ENCODE measurements at places on chromosomes 3 and 15.

DNA sequence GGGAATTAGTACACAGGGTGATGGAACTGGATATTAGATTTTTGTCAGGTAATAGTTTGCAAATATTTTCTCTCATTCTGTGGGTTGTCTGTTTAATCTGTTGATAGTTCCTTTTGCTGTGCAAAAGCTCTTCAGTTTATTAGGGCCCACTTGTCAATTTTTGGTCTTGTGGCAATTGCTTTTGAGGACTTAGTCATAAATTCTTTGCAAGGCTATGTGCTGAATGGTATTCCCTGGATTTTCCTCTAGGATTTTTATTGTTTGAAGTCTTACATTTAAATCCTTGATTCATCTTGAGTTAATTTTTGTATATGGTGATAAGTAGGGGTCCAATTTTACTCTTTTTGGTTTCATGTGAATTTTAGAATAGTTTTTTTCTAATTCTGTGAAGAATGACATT, 111.3 kb downstream of the ARRDC4 start:
- DNase-seq = no peak

GRCh38 chr3:187789872-187790271, 44.6 kb upstream of the BCL6 start:
- no peak for DNase-seq

DNA sequence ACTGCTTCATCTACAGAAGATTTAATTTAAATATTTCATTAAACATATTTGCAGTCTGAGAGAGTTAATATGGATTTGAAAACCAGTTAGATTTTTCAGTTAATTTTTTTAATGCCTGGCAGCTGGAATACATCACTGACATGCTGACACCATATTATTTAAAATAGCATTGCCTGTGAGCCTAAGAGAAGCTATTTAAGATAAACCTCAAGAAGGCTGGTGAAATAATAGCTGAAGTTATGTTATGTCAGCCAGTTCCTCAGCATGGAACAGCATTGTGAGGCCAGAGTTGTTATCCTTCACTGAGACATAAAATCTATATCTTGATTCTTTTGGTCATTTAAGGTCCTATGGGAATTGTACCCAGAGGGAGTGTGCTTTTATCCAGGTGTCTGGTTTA, 705.2 kb downstream of the NAALADL2 start:
- no peak for DNase-seq

DNA sequence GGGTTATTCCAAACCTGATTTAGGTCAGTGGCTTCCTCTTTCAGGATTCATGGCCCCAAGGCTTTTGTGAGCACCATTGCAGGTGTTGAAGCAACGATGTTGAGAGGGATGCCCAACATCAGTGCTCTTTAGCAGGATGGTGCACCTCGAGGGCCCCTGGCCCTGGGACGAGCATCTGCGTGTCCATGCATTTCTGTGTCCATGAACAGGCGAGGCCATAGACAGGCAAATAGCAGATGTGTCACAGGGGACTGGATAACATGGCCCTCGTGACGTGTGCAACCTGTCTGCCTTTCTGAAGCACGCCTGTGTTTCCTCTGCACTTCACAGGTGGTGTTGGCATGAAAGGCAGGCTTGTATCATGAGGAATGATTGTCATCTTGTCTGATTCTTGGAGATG, 132.3 kb downstream of the SNRPN start:
- DNase-seq = no peak

GRCh38 chr3:48674505-48674904, 11.2 kb downstream of the NCKIPSD start:
- no peak for DNase-seq

DNA sequence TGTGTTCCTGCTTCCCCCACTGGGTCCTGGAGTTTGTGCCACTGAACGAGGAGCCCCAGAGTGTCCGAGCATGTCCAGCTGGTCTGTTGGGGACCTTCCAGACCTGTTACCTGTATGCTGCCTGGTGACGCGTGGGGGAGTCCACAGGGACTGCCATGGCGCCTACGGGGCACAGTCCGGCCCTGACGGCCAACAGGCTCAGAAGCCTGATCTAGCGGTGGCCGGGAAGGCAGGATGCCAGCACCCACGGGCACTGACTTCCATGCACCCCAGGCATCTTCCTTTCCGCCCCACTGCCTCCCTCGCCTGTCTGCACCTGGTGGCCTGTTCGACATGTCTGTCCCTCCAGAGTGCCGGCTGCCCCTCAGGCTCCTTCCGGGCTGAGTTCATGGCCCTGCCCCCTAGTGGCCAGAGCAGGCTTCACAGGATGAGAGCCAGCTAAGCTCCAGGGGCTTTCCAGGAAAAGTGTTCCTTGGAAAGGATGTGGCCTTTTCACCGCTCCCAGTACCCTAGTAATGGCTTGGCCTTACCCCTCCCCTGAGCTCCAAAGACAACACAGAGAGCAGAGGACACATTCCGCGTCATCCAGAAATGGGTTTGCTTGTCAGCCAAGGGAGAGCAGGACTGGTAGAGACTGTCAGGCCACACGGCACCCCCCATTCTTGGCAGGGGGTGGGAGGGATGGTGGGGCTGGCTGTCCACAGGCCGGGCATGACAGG, 35.7 kb downstream of the NGRN start:
- DNase-seq = no peak

DNA sequence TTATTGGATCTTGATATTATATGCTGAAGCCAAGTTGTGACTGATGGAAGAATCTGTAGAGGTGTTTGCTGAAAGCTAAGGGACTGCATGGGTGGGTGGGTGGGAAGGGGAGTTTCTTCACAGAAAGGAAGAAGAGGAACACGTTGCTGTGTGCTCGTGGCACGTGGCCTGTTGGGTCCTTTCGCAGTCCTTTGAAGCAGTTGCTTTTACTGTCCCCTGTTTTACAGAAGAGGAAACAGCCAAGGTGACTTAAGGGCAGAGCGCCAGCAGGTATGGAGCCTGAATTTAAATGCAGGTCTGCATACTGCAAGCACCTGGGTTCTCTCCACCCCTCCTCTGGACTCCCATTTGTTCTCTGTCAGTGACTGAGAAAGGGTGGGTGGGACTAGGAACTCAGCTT, 59.4 kb upstream of the PRR23C start:
- no peak for DNase-seq

GRCh38 chr3:177596248-177596815, 399.1 kb upstream of the TBL1XR1 start:
- DNase-seq = no peak

DNA sequence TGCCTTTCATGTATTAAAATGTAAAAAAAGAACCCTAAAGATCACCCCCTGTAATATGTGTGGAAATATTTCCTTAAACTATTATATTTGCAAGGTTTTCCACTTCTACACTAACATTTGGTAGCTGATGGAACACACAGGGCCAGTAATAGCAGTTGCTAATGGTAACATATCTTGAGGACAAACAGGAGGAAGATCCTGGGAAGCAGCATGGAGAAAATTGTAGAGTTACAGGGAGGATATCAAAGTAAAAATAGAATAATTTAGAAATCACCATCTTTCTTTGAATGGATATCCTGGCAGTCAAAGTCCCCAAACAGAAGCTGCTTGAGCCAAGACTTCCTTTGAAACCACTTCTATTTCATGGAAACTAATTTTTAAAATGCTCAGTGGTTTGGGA, 29.5 kb upstream of the OSTN start:
- no peak for DNase-seq

GRCh38 chr3:194369522-194370279, at the start of gene LRRC15:
Gene LRRC15, minus strand, starts transcription at chr3:194369743. Its CDS starts 8,700 bp downstream, at chr3:194361043.
- DNase-seq = no peak

DNA sequence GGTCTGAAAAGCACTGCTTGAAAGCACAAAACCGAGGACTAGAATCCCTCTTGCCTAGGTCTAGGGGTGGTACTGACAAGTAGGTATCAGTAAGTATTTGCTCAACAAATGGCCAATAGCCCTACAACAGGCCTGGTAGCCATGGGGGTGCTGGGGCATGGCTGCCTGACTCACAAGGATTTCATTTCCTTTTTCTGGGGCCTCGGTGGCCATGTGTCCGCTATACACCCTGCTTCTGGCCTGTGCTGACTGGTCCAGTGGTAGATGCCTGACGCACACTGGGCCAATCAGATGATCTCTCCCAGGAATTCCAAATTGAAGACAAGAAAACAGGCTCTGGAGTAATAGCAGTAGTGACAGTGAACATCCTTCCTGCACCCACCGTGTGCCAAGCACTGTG, 29.4 kb downstream of the MELTF start:
- no peak for DNase-seq

All from GM12892 (cell line).